ENCODE measurements at places on chromosomes 11 and 22.

- no peak for DNase-seq
Measured at GRCh38 chr11:94769880-94770279, 1.7 kb downstream of the AMOTL1 start.

- no peak for DNase-seq
Measured at GRCh38 chr22:35540595-35541253, at the start of gene RASD2. Gene RASD2 (plus strand): TSS chr22:35540831. CDS start chr22:35546810, 5,979 bp downstream.

- no peak for DNase-seq
Measured at GRCh38 chr11:3609416-3610265, 32.2 kb downstream of the ART5 start.

- no peak for DNase-seq
Measured at GRCh38 chr11:118988280-118988679, 9.7 kb upstream of the CENATAC start.

DNA sequence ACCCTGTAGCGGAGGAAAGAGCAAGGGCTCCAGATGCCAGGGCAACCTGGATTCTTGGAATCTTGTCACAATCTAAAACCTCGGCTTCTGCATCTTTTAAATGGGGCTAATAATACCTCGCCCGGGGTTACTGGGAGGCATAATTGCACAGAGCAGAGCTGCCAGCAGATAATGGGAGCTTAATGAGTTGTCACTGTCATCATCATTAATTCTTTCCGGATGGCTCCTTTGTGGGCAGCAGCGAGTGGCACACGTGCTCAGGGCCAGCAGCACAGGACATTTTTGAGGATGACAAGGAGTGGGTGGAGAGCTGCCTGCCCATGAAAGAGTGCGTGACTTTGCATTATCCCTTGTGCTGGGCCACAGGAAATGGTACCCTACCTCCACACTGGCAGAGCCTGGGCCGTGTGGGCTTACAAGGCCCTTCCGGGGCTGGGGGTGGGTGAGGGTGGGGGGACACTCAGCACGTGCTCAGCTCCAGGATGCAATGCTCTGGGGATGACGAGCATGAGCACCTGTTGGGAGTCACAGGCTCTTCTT is 5.7 kb downstream of the PDGFB start:
- DNase-seq, result no peak

GRCh38 chr11:112134473-112134872 is 29.4 kb downstream of the IL18 start:
- no peak for DNase-seq

GRCh38 chr22:26883393-26883792 is 226.0 kb downstream of the MIAT start:
- DNase-seq, result no peak

GRCh38 chr22:20776624-20777405 is 2.9 kb downstream of the SERPIND1 start:
- DNase-seq, result no peak

DNA sequence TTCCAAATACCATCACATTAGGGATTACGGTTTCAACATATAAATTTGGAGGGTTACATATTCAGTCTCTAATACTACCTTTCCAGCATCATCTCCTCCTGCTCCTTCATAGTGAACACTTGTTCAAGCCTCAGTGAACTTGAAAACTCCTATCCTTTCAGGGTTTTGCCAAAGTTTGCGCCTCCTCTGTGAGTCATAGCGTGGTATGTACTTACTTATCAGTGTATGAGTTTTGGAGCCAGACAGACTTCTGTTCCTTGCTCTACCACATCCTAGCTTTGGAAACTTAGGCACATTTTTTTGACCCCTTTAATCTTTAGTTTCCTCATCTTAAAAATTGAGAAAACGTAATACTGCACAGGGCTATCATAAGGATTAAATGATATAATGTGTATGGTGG is 160.1 kb upstream of the ZC3H12C start:
- no peak for DNase-seq

- no peak for DNase-seq
Measured at GRCh38 chr11:34575671-34576070, 45.2 kb upstream of the EHF start.

DNA sequence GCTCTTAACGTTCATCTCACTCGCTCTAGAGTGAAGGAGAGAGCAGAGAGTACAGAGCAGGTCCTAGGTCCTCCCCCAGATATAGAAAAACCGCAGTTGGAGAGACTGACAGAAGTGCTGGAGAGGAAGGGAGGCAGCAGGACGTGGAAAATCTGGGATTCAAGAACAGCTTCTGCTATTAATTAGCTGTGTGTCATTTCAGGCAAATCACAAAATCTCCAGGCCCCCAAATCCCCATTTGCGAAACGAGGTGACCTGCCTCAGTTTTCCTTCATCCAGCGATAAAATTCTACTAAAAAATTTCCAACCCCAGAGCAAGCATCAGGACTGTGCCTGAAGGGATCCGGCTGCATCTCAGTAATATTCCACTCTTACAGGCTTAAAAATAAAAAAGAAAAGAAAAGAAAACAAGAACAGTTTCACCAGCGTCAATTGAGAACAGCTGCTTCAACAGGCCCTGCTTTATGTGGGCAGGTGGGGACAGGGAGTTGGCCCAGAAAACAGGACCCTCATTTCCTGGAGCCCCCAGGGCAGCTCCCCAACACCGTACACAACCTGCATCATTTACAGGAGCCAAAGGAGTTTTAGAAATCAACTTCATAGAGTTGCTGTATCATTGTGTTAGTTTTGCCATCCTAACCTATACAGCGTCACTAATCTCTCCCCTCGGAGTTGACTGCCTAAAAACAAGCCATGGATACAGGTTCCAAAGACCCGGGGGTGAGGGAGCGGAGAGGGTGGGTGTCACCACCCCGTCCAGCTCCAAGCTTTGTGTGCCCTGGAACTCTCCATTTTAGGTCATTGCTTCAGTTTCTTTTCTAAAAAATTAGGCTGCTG is 2.3 kb upstream of the MALAT1 start:
- DNase-seq, result no peak

GRCh38 chr11:61688365-61689163 is 8.4 kb downstream of the DAGLA start:
- peak; percentile 31 for DNase-seq
